ENCODE measurements at places on chromosomes 5 and 9.

DNA sequence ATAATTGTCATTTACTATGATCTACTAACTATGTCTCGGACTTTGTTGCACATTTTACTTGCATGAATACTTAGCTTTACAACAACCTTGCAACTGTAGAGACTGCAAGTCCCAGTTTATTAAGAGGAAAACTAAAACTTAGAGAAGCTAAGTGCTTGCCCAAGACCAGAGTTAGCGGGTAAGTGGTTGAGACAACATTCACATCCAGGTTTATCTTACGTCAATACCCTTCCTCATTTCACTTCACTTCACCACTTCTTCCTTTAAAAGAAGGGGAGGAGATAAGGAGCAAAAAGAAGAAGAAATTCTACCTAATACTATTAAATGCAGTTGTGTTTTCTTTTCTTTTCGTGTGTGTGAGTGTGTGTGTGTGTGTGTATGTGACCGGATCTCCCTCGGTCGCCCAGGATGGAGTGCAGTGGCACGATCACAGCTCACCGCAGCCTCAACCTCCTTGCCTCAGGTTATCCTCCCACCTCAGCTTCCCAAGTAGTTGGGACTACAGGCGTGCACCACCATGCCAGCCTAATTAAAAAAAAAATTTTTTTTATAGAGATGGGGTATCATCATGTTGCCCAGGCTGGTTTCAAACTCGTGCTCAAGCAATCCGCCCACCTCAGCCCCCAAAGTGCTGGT, 37.4 kb downstream of the MEGF9 start:
- DNase-seq = no peak

DNA sequence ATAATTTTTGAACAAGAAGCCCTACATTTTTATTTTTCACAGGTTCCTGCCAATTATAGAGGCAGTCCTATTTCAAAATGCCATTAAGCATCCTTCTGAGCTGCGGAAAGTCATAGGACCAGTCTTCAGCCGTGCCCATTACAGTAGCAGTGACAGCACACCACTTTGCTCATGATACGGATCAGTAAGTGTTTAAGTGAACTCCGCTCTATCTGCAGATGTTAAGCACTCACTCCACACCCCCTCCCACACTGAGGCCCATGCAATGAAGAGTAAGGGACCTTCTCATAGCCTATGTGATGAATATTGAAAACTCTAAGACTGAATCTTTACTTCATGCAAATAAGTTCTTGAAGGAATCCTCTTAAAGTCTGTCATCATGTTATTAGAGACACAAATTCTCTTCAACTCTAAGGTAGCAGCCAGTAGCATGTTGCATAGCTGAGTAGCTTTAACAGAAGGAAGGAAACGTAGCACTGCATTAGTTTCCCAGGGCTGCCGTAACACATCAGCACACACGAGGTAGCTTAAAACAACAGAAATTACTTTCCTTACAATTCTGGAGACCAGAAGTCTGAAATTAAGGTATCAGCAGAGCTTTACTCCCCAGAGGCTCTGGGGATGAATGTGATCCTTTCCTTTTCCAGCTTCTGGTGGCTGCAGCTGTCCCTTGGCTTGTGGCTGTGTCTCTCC, 20.3 kb upstream of the TAF11L2 start:
- no peak for DNase-seq

GRCh38 chr9:129347316-129348120, 169.5 kb upstream of the IER5L start:
- DNase-seq = no peak

- no peak for DNase-seq
Observed at GRCh38 chr9:78278801-78279200, 18.1 kb upstream of the PSAT1 start.

- DNase-seq = peak; percentile 48
Observed at GRCh38 chr5:81140441-81140840, 92.7 kb upstream of the CKMT2 start.

GRCh38 chr5:166281433-166281832, 2010.0 kb upstream of the WWC1 start:
- no peak for DNase-seq

GRCh38 chr5:36569491-36569890, 36.9 kb upstream of the SLC1A3 start:
- no peak for DNase-seq

DNA sequence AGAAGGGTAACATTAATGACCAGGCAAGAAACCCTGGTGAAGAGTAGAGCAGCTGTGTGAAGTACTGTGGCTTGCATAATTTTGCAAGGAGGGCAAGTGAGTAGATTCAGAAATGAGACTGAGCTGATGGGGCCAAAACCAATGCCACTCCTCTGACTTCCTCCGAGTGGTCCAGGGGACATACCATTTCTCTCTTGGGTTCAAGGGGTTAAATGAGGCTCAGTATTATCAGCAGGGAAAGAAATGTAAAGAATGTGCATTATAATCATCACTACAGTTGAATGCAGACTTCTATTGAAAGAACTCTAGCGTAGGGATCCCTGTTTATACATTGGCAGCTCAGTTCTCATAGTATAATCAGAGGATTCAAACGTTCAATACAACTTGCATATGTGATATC, 9.9 kb downstream of the POLR3G start:
- no peak for DNase-seq

- no peak for DNase-seq
Observed at GRCh38 chr5:156329171-156329611, 2.2 kb downstream of the SGCD start.

GRCh38 chr5:14745753-14746152, 81.2 kb downstream of the OTULIN start:
- DNase-seq = no peak

All from stomach (tissue), 19 donors.